PC-9 (cell line): ENCODE measurements at places on chromosomes 3 and 15. TPM values are rescaled to one million over a fixed set of nuclear protein-coding genes. Genes with fewer than 3 reads are reported as not detected.

- H3K4me3 ChIP-seq: no peak overlapping the region
- H3K27ac ChIP-seq: no peak overlapping the region
- no peaks in the 10 kb centered on the region for H3K4me1 ChIP-seq
- no peaks in the 10 kb centered on the region for H3K36me3 ChIP-seq
Measured at GRCh38 chr15:31239409-31239808, 87.2 kb upstream of the KLF13 start.

GRCh38 chr15:76245072-76245610 is 66.1 kb downstream of the ETFA start:
- no peak for DNase-seq
- no peaks in the 10 kb centered on the region for H3K4me1 ChIP-seq
- H3K4me3 ChIP-seq: no peak overlapping the region
- H3K36me3 ChIP-seq: peaks cover 18% of the 10 kb centered on the region
- no peak overlapping the region for H3K27ac ChIP-seq

KNL1 gene
- total RNA-seq: 16.2 and 27.5 TPM in 2 replicates

- peak overlapping the region; percentile 58 for H3K27ac ChIP-seq
- H3K4me1 ChIP-seq: peaks cover 18% of the 10 kb centered on the region
- H3K27me3 ChIP-seq: no peaks in the 10 kb centered on the region
- DNase-seq: no peak
- H3K4me3 ChIP-seq: no peak overlapping the region
Measured at GRCh38 chr15:63367390-63367789, 14.3 kb downstream of the CA12 start.

VEPH1 gene
- 4.0 and 5.1 TPM in 2 replicates for total RNA-seq

- peak overlapping the region; percentile 92 for H3K4me3 ChIP-seq
- peak overlapping the region; percentile 90 for H3K27ac ChIP-seq
- DNase-seq: no peak
- no peaks in the 10 kb centered on the region for H3K27me3 ChIP-seq
- peaks cover 20% of the 10 kb centered on the region for H3K4me1 ChIP-seq
- H3K36me3 ChIP-seq: peaks cover 32% of the 10 kb centered on the region
Measured at GRCh38 chr3:196941729-196942225, 551 bp downstream of the NCBP2 start.

- no peak overlapping the region for H3K27ac ChIP-seq
- H3K36me3 ChIP-seq: no peaks in the 10 kb centered on the region
- H3K4me1 ChIP-seq: no peaks in the 10 kb centered on the region
Measured at GRCh38 chr3:29307295-29307694, 26.4 kb downstream of the RBMS3 start.

PGBD4 gene
- 1.8 and 2.0 TPM in 2 replicates for total RNA-seq

GRCh38 chr3:111850537-111850936 is 8.5 kb upstream of the PHLDB2 start:
- peak overlapping the region; percentile 83 for H3K27ac ChIP-seq
- peaks cover 68% of the 10 kb centered on the region for H3K4me1 ChIP-seq
- H3K36me3 ChIP-seq: no peaks in the 10 kb centered on the region
- peak; percentile 65 for DNase-seq
- H3K4me3 ChIP-seq: no peak overlapping the region
- no peaks in the 10 kb centered on the region for H3K27me3 ChIP-seq

DNA sequence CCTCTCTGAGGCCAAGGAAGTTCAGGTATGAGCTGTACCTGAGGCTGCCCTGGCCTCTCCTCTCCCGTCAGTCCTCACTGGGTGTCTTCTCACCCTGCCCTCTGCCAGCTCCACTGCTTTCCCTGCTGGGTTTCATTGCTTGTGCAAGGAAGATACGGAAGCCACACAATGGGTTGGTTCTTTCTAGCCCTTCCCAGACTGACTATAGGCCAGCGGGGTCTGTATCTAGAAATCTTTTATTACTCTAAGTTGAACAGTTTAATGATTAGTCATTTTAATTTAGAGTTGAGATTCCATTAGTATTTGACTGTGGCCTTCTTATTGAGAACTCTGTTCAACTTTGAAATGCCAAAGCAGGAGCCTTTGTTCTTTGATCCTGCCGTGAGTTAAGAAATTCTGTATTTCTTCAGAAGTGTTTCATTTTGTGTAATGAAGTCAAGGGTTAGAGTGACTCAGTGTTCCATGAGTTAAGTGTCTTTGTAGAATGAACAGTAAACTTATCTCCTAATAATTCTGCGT is 16.2 kb downstream of the C3orf62 start:
- no peak overlapping the region for H3K4me3 ChIP-seq
- DNase-seq: no peak
- H3K27me3 ChIP-seq: no peaks in the 10 kb centered on the region
- peak overlapping the region; percentile 63 for H3K27ac ChIP-seq
- H3K36me3 ChIP-seq: no peaks in the 10 kb centered on the region

MKRN3 gene
- total RNA-seq: 26.1 and 28.0 TPM in 2 replicates

GRCh38 chr3:148335612-148336011 is 362.1 kb upstream of the AGTR1 start:
- DNase-seq: no peak
- no peak overlapping the region for H3K27ac ChIP-seq
- H3K27me3 ChIP-seq: no peaks in the 10 kb centered on the region
- H3K4me3 ChIP-seq: no peak overlapping the region
- peaks cover 13% of the 10 kb centered on the region; the same call in 1 of the 2 replicates for H3K4me1 ChIP-seq
- H3K36me3 ChIP-seq: no peaks in the 10 kb centered on the region

SLC28A1 gene
- total RNA-seq: 0.70 and 1.2 TPM in 2 replicates
